ENCODE measurements at places on chromosomes 16 and 17. TPM values are rescaled to one million over a fixed set of nuclear protein-coding genes. Genes with fewer than 3 reads are reported as not detected.

KCNG4 gene
- total RNA-seq, result not detected

TP53I13 gene
- total RNA-seq, result 42.1 TPM

CTRL gene
- 0.24 TPM for total RNA-seq

KAT7 gene
- total RNA-seq, result 38.1 TPM

RMI2 gene
- 33.4 TPM for total RNA-seq

PLCD3 gene
- total RNA-seq, result 15.3 TPM

Data from RPMI7951 (cell line).